Activated T-helper 1 cell treated with anti-CD3 and anti-CD28 coated beads, Interleukin-2, amount 50 U/mL, for 16 hours (primary cell): ENCODE measurements at places on chromosomes 6 and 20.

- DNase-seq, result no peak
Measured at GRCh38 chr6:37177077-37177934, 7.4 kb downstream of the PIM1 start.

- DNase-seq, result no peak
Measured at GRCh38 chr20:49395183-49395582, 87.3 kb downstream of the KCNB1 start.

DNA sequence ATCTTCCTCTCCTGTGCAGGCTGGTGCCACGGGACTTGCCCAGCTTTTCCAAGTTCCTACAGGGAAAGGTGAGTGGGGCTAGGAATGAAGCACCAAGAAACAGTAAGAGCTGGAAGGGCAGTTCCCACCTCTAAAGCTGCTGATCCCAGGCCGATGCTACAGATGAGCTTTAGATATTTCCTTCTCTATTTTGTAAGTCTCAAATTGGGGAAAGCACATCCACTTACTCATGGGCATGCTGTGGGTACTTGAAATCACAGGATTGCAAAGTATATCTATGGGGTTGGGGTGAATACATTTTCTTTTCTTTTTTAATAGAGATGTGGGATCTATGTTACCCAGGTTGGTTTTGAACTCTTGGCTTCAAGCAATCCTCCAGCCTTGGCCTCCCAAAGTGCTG, 3.1 kb downstream of the ZBTB2 start:
- DNase-seq, result no peak

- DNase-seq, result no peak
Measured at GRCh38 chr20:39736434-39737327, 774.5 kb downstream of the DHX35 start.

GRCh38 chr20:41175201-41175651, 37.9 kb downstream of the PLCG1 start:
- DNase-seq, result no peak

DNA sequence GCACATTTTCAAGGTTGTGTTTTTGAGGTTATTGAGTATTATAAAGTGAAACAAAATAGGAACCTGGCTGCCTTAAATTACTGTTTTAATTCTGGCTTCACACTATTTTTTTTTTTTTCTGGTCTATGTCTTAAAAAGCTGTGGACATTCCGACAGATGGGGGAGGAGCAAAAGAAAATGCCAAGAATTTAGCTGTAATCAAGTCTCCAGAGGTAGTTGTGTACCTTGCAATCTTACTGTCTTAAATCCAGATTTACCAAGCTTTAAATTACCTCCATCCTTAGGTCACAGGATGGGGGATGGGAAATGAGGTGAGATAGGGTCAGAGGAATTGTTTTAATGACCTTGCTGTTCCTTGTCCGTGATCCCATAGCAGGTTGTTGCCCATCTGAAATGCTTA, 182.8 kb downstream of the UTRN start:
- no peak for DNase-seq

- no peak for DNase-seq
Measured at GRCh38 chr6:117681162-117681741, 6.0 kb downstream of the NUS1 start.
